ENCODE measurements at places on chromosomes 1 and 21. TPM values are rescaled to one million over a fixed set of nuclear protein-coding genes. Genes with fewer than 3 reads are reported as not detected.

DCDC2B gene
- total RNA-seq, result under 0.01 TPM

MNDA gene
- not detected for total RNA-seq

HSD3B2 gene
- not detected for total RNA-seq

TMCC2 gene
- total RNA-seq, result 1.3 TPM

KCTD3 gene
- 38.7 TPM for total RNA-seq

CR2 gene
- total RNA-seq, result not detected

FAM43B gene
- not detected for total RNA-seq

GBP6 gene
- total RNA-seq, result not detected

HES5 gene
- not detected for total RNA-seq

AK2 gene
- 93.1 TPM for total RNA-seq

ZNF648 gene
- total RNA-seq, result not detected

VWA5B1 gene
- total RNA-seq, result not detected

HSPB7 gene
- 3.8 TPM for total RNA-seq

KIFAP3 gene
- total RNA-seq, result 13.0 TPM

RIMS3 gene
- 0.14 TPM for total RNA-seq

TP73 gene
- not detected for total RNA-seq

NTMT2 gene
- not detected for total RNA-seq

TFAP2E gene
- total RNA-seq, result under 0.01 TPM

GBP5 gene
- total RNA-seq, result 0.09 TPM

KRTAP20-3 gene
- total RNA-seq, result not detected

DYRK3 gene
- total RNA-seq, result 28.9 TPM

KIF26B gene
- total RNA-seq, result 25.8 TPM

LRRC52 gene
- not detected for total RNA-seq

SLC5A3 gene
- total RNA-seq, result 14.5 TPM

OR2L2 gene
- under 0.01 TPM for total RNA-seq

GJA9 gene
- total RNA-seq, result under 0.01 TPM

SHE gene
- under 0.01 TPM for total RNA-seq

CRNN gene
- total RNA-seq, result not detected

ZNF695 gene
- 0.71 TPM for total RNA-seq

CFHR5 gene
- total RNA-seq, result not detected

C1orf116 gene
- not detected for total RNA-seq

CLDN14 gene
- total RNA-seq, result 0.09 TPM

ITLN2 gene
- not detected for total RNA-seq

CYP4A22 gene
- total RNA-seq, result not detected

IFNLR1 gene
- total RNA-seq, result not detected

OR6N2 gene
- not detected for total RNA-seq

RNU1-3 gene
- 3,030 TPM for total RNA-seq

SPRR2B gene
- total RNA-seq, result not detected

RAB7B gene
- total RNA-seq, result 6.4 TPM

PCBP3 gene
- total RNA-seq, result 1.6 TPM

All from smooth muscle cell of bladder (primary cell).